Fibroblast of the aortic adventitia (primary cell): ENCODE measurements at places on chromosomes 1 and 21. TPM values are rescaled to one million over a fixed set of nuclear protein-coding genes. Genes with fewer than 3 reads are reported as not detected.

PAX7 gene
- not detected in 2 replicates for total RNA-seq

IGSF8 gene
- 10.1 and 10.8 TPM in 2 replicates for total RNA-seq

ETV3L gene
- total RNA-seq, result not detected in 2 replicates

TPTE gene
- total RNA-seq, result not detected in 2 replicates

OR2AK2 gene
- total RNA-seq, result not detected in 2 replicates

VHLL gene
- total RNA-seq, result not detected in 2 replicates

SPRR5 gene
- not detected in 2 replicates for total RNA-seq

LY9 gene
- 0.25 TPM in 1 of 2 replicates, not detected in the other for total RNA-seq

TNFAIP8L2 gene
- total RNA-seq, result not detected in 2 replicates

HOOK1 gene
- under 0.01 TPM in 1 of 2 replicates, not detected in the other for total RNA-seq

DCLRE1B gene
- total RNA-seq, result 2.5 and 14.1 TPM in 2 replicates

GRCh38 chr1:221521686-221522085, 220.2 kb downstream of the DUSP10 start:
- DNase-seq, result no peak

DNA sequence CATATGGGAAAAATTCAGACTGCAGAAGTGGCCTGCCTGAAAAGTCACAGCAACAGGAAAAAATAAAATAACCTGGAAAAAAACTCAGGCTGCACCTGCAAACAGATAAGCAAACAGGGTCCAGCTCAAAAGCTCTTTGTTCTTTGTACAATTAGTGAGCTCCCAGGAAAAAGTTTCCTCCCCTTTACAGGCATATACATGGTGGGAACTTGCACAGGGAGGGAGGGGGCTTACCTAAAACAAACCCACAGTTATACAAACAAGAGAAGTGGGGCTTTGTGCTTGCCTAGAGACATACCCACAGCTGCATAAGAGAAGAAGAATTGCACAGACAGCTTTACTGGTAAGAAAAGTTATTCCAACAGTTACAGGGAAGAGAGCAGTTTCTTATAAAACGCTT, 31.7 kb upstream of the COG2 start:
- DNase-seq, result no peak

- DNase-seq, result no peak
Observed at GRCh38 chr21:35088319-35088771, 39.2 kb upstream of the RUNX1 start.

DNA sequence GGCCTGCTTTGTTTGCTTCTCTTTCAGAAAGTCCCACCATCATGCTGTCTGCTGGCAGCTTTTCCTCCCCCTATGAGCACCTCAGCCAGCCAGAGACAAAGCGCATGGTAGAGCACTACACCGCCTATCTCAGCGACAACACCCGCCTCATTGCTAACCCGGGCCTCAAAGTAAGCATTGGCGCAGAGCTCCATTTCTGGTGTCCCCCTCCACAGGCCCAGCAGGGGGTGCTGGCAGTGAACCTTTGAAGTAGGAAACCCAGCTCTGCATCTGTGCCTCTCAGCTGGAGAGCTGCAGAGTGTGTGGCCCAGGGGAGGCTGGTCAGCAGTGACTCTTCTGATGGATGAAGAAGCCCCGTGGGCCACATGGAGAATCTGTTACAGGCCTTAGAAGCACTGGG, 81.2 kb upstream of the RAVER2 start:
- DNase-seq, result no peak

DNA sequence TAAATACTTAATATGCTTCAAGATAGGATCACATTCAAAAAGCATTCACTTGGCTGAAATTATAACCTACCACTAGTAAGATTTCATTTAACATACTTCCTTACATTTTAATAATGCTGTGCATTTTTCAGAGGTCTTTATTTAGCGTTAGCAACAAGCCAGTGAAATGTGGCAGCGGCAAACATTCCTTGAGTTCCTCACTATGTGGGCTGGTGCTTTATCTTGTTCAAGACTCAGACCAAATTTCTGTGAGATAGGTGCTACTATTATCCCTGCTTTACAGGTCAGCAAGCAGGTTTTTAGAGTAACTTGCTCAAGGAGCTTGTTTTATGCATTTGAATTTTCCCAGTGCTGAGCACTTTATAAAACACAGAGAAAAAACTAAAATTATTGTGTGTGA, 132.7 kb downstream of the PLPPR4 start:
- peak; percentile 2 for DNase-seq

- DNase-seq, result no peak
Observed at GRCh38 chr1:27951396-27951795, 8.4 kb upstream of the XKR8 start.

DNA sequence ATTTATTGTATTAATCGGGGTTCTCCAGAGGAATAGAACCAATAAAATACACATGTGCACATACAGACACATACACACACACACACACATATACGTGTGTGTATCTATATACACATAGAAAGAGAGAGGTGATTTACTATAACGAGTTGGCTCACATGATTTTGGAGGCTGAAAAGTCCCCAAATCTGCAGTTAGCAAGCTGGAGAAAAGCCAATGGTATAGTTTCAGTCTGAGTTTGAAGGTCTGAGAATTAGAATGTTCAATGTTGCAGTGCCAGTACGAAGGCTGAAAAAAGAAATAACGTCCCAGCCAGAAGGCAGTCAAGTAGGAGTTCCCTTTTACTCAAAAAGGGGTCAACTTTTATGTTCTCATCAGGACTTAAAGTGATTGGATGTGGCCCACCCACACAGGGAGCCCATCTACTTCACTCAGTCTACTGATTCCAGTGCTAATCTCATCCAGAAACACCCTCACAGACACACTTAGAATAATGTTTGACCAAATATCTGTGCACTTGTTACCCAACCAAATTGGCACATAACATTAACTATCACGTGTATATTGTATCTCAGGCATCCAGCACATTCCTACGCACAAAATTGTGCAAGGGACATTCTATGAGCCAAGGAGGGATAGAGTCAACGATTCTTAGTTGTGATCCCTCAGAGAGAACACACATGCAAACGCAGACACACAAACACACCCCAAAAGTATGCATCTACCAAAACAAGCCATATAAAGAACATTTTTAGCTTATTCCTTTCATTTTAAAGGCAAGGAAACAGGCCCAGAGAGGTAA, 195.5 kb upstream of the DUSP10 start:
- no peak for DNase-seq

DNA sequence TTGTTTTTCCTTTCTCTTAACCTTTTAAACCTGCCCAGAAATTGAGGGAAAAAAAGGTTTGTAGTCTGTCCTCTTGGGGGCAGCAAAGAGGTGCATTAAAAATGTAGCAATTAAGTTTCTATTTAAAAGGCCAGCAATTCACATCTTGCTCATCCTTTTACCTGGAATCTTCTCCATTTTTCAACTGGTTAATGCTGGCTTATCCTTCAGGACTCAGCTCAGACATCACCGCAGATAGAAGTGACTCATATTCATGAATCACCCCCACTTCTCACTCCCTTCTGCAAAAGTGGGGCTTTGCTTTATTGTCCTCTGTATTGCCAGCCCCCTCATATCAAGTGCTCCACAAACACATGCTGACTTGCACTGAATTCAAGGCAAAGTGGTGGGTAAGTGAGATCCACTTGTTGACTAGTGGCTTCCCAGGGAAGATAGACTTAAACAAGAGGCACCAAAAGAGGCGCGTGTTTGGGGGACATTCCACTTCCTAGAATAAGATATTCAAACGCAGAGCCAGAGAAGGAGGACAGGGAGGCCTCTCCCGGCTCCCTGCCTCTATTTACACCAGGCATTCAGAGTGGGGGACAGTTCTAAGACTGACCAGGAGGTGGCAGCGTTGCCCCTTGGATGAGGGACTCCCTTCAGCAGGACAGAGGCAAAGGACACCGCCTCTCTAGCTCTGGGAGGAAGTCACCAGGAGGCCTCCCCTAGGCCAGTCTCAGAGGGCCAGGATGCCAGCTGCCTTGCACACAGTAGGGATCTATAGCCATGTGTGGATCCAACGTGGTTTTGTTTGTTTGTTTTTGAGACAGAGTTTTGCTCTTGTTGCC, 23.2 kb upstream of the ZNF648 start:
- DNase-seq, result peak; percentile 67

DNA sequence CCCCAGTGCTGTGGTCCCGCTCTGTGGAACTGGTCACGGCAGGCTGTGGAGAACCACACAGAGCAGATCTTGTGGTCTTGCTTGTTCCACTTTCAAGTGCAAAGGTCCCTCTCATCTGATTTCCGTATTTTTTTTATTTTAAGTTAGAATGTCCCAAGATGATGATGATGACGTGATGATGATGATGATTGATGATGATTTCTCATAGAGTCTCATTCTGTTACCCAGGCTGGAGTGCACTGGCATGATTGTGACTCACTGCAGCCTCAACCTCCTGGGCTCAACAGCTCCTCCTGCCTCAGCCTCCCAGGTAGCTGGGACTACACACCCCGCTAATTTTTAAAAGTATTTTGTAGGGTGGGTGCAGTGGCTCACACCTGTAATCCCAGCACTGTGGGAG, 12.2 kb downstream of the EVA1C start:
- no peak for DNase-seq

- no peak for DNase-seq
Observed at GRCh38 chr1:7171574-7171973, 386.3 kb downstream of the CAMTA1 start.

- DNase-seq, result no peak
Observed at GRCh38 chr1:207787776-207788175, 35.9 kb downstream of the CD46 start.

GRCh38 chr1:30822966-30823581, 65.5 kb upstream of the LAPTM5 start:
- DNase-seq, result peak; percentile 46

GRCh38 chr21:30234643-30235042, 18.7 kb upstream of the CLDN8 start:
- DNase-seq, result peak; percentile 4

DNA sequence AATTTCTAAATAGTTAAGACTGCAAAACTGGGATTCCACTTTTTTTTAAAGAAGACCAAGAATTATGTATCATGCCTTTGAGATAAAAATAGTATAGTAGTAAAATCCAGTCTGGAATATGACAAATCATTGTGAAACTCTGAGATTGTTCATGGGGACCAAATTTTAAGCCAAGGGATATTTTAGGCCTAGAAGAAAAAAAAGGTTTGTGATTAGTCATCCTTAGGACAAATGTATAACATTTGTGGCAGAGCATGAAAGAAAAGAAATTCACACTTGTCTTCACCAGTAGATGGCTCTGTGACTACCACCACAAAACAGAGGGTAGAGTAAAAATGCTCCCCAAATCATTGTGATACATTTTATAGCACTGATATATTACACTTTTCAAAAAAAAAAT, 226.1 kb downstream of the KCTD3 start:
- DNase-seq, result peak; percentile 95

- DNase-seq, result no peak
Observed at GRCh38 chr1:12539320-12539704, 78.7 kb downstream of the DHRS3 start.

- no peak for DNase-seq
Observed at GRCh38 chr1:175173531-175173930, 19.0 kb downstream of the KIAA0040 start.

DNA sequence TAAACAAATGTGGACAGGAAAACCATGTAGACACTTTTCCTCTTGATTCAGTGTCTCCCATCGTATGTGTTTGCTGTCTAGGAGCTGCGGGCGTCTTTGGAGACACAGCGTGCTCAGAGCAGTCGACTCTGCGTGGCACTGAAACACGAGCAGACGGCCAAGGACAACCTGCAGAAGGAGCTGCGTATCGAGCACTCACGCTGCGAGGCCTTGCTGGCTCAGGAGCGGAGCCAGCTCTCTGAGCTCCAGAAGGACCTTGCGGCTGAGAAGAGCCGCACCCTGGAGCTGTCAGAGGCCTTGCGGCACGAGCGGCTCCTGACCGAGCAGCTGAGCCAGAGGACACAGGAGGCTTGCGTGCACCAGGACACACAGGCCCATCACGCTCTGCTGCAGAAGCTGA, 27.2 kb upstream of the DIP2A start:
- no peak for DNase-seq

DNA sequence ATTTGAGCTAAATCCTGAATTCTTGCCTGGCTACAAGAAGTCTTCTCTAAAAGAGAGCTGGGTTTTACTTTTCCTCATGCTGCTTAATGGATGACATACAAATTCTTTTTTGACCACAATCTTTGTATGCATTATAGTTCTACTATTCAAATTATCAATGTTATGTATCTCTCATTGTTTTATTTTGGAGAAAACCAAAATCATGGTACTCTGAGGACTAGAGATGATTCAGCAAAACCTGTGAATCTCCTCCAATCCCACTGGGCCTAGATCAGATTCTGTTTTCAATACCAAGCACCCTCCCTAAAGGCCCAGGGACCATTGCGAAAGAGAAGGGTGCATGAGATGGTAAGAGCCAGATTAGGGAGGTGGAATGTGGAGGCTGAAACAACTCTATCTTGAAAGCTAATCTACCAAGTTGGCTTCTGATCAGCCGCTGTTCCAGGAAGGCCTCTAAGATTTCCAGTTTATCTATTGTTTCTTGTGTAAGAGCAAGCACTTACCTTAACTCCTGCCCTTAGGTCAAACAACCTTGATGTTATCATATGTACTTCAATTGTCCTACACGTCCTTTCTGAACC, 547.2 kb downstream of the PLPP3 start:
- DNase-seq, result peak; percentile 72

DNA sequence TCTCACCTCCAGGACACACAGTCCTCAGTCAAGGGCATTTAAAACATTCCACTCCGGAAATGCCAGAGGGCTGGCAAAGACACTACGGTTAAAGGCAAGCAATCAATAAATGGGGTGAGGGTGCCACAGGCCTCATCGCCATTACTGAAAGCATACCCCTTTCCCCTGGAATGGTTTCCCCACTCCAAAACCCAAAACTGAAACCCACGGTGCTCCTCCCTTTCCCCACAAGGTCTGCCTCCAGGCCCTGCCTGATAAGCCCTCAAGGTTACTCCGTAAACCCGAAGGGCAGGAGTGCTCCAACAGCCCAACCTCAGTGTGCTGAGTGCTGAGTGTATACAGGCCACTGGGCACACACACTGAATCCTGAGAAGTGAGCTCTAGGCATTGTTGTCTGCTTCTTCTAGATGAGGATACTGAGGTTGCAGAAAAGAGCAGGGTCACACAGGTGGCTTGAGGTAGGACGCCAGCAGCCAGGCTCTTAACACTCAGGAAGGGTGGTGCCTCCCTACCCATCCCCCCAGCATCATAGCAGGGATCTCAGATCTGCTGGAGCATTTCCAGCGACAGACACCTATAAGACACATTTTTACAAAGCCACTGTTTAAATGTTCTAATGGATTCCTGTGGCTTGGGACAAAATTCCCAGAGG, 29.0 kb downstream of the SSBP3 start:
- DNase-seq, result no peak

DNA sequence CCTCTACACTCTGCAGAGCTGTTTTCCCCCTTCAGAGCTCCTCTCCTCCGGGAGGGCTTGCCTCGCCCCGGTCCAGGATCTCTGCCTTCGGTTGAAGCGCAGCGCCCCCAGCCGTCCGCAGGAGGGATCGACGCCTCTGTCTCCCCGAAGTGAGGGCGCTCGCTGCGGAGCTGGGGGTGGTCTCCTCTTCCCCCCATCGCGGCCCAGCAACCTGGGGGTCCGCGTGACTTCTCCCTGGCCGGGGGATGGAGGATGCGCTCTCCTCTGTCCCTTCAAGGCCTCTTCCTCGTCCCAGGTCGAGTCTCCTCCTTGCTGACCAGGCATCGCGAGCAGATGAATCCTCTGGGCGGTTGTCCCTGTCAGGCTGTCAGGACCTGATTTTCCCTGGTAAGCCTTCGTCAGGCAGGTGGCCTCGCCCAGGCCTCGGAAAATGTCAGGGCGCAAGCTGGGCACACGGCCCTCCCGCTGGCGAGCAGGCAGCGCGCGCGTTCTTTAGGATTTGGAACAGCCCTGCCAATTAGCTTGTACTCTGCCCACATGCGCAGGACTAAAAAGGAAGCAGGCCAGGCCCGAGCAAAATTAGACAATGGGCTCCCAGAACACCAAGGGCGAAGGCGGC, 90.5 kb downstream of the EDEM3 start:
- DNase-seq, result peak; percentile 73
